ENCODE measurements at places on chromosomes 16 and 17. TPM values are rescaled to one million over a fixed set of nuclear protein-coding genes. Genes with fewer than 3 reads are reported as not detected.

DNA sequence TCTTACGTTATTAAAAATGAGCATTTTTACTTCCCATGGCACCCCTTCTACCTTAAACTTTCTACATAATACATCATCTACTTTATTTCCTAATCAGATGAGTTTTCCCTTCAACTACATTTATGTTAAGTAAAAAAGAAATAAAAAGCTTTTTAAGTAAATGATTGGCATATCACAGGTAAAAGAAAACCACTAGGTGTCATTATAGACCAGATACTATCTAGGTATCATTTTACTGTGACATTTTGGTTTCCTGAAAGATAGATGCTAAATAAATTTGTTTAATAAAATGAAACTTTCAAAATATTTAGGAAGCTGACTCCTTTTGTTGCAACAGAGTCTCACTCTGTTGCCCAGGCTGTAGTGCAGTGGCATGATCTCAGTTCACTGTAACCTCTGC, 3.8 kb upstream of the CMTM1 start:
- no peak for DNase-seq

DNA sequence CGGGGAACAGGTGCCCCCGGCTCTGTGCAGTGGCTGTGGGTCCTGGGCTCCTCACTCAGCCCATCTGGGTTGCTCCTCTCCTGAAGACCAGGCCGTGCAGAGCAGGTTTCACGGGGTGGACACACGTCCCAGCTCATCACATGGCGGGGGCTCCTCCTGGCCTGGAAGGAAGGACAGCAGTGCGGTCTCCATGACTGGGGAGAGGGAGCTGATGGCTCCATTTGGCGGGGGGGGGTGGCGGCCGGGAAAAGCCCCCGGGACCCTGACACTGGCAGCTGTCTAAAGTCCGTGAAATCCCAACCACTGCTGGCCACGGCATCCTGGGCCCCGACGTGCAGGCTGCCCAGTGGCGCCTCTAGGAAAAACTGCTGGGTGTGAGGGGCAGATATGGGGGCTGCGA, 19.0 kb downstream of the SOX8 start:
- no peak for DNase-seq

- no peak for DNase-seq
These were observed 19.7 kb downstream of the SLC7A6 start for GRCh38 chr16:68283801-68284598.

GRCh38 chr16:62967163-62967562, 930.9 kb upstream of the CDH8 start:
- no peak for DNase-seq

GRCh38 chr16:74999219-74999608, 390 bp downstream of the ZNRF1 start:
- DNase-seq, result no peak

The KRTAP3-1 gene
- 0.16 TPM for polyA plus RNA-seq

Measured in BJ (cell line).